ENCODE measurements at places on chromosomes 4 and X.

GRCh38 chr4:147924604-147925412 lies 192.9 kb downstream of the ARHGAP10 start:
- DNase-seq, result no peak

GRCh38 chr4:170106900-170107299 lies 17.1 kb upstream of the AADAT start:
- DNase-seq, result no peak

DNA sequence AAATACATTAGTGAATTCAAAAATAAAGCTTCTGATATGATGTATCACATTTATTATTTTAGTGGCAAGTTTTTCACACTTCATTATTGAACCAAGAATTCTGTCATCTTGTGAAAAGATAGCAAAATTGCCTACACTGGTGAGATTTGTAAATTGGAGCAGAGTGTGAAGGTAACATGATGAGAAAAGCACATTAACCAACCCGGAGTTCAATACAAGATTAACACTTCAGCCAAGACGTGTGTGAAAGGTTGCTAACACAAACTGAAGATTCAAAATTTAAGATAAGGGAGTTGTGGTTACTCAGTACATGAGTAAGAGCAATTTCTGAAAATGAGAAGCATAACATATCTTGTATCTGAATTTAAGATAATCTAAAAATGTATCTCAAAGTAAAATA lies 346.7 kb downstream of the PDHA2 start:
- no peak for DNase-seq

GRCh38 chr4:56080384-56080783 lies 131.6 kb downstream of the CEP135 start:
- no peak for DNase-seq

GRCh38 chrX:120251471-120252011 lies 929 bp downstream of the ZBTB33 start:
- peak; percentile 21 for DNase-seq

GRCh38 chrX:49712577-49712976 lies 16.8 kb upstream of the PAGE1 start:
- no peak for DNase-seq

- DNase-seq, result no peak
Observed at GRCh38 chr4:163757219-163757618, 262.7 kb downstream of the TMA16 start.

DNA sequence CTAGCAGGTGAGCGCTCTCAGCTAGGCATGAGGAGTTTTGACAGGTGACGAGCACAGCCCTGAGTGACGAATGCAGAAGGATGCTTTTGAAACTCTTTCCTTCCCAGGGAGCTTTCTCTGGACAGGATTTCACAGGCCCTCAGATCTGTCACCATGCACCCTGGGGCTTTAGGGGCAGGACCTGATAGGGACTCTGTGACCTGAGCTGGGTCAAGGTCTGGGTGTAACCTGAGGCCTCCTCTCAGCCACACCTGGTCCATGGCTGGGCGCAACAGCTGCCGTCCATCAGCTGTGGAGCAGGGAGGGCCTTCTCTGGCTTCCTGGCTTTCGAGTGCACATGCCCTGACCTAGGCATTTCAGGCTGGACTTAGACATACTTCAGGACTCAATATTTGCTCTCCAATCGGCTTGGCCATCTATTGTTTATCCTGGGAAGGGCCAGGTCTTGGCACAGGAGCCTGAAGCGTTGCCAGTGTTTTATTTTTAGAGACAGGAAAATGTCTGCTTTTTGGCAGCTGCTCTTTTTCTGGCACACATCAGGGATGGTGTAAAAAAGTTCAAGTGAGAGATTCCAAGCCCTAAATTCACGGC lies 56.4 kb downstream of the C4orf51 start:
- DNase-seq, result no peak

DNA sequence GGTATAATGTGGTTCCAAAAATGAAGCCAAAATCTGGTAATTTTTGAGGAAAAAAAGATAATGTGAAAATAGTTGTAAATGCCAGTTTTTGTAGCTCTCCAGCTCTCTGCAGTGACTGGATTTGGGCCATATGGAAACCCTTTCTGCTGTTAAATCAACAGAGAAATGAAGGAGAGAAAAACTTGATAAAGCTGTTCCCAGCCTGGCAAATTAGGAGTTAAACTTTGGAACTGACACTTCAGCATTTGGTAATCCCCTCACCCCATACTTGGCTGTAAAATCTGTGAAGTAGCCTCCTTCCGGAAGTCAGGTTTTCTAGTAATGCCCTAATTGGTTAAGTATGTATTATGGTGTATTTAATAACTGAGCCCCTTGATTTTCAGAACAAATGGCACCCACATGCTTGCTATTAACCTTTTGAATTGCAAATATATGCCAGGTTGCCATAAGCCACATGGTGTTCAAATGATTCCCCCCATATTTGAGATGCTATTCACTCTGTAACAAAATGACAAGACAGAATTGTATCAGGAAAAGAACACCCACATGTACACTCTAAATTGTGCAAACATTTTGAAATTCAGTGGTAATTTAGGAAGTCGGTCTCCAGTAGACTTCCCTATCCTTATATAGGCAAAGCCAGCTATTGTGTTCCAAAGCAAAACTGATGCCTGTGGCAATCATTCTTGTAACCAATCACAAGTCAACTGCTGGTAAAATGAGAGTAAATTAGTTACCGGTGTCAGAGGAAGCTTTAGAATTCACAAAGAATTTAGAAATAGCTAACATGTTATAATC lies 96.3 kb upstream of the ADAMTS3 start:
- DNase-seq, result no peak

GRCh38 chr4:7648544-7649395 lies 214.0 kb upstream of the PSAPL1 start:
- no peak for DNase-seq

GRCh38 chr4:184281231-184282139 lies 63.8 kb upstream of the ENPP6 start:
- no peak for DNase-seq

- no peak for DNase-seq
Observed at GRCh38 chrX:69065451-69065850, 99.8 kb downstream of the PJA1 start.

- no peak for DNase-seq
Observed at GRCh38 chrX:7158468-7158990, 10.6 kb upstream of the PUDP start.

GRCh38 chr4:19522966-19523365 lies 728.7 kb upstream of the SLIT2 start:
- no peak for DNase-seq

DNA sequence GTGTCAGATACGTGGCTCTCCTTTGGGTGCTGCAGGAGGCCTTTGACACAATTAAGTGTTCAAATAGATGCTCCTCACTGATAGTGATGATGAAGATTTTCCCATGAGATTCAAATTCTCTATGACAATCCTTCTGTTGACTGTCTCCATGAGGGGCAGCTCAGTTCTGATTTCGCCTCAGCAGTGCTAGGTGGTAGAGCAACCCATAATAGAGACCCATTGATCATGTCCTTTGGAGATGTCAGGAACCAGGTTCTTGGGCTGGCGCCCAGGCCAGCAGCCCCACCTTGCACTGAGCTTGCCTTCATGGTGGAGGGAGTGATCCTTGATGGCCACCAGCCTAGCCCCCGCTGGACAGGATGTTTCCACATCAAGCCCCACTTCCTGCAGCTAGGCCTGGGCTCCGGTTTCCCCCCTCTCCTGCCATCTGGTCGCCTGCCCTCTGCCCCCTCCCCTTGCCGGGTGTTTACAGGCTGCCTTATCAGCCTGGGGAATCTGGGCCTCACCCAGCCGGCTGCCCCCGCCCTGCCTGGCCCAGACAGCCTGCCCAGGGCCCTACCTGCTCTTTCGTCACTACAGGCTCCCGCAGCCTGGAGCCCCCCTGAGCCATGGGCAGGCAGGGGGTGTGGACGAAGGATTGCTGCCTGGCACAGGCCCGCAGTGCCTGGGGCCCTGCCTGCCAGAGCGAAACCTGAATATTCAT lies 12.6 kb downstream of the ELF4 start:
- peak; percentile 45 for DNase-seq

GRCh38 chrX:22944945-22945344 lies 54.8 kb upstream of the DDX53 start:
- no peak for DNase-seq

DNA sequence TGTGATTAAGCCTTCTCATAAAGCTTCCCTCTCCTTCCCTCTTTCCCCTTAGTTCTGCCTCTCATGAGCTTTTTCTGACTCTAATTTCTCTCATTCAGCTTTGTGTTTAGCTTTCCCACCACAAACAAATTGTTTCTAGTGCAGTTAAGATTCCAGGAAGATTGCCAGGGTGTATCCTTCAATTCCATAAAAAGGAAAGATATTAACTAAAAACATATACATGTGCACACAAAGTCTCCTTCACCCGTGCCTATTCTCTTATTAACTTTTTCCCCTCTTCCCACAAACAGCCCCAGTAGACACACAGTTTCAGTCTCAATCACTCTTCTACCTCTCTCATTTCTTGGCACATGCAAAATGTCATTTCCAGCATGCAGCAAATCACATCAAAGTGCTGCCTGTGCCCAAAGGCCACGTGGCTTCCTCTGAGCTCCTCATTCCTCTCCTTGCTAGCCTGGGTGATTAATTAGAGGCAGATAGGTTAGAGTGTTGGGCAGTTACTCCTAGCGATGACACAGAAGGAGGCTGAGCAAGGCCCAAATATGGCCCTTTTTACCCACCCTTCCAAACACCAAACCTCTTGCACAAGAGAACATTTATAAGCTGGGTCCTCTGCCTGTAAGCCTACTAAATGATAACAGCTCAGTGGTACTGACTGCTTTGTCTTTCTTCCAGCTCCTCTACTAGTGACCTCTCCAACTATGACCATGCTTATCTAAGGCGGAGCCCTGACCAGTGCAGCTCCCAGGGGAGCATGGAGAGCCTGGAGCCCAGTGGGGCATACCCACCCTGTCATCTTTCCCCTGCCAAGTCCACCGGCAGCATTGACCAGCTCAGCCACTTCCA lies 159.6 kb downstream of the SOWAHB start:
- no peak for DNase-seq

GRCh38 chrX:153861733-153862310 lies 24.2 kb downstream of the L1CAM start:
- DNase-seq, result no peak

GRCh38 chrX:143854006-143854405 lies 29.9 kb upstream of the UBE2NL start:
- DNase-seq, result no peak

- DNase-seq, result no peak
Observed at GRCh38 chr4:177964693-177965168, 522.5 kb upstream of the AGA start.

- no peak for DNase-seq
Observed at GRCh38 chrX:43505769-43506168, 150.3 kb upstream of the MAOA start.

DNA sequence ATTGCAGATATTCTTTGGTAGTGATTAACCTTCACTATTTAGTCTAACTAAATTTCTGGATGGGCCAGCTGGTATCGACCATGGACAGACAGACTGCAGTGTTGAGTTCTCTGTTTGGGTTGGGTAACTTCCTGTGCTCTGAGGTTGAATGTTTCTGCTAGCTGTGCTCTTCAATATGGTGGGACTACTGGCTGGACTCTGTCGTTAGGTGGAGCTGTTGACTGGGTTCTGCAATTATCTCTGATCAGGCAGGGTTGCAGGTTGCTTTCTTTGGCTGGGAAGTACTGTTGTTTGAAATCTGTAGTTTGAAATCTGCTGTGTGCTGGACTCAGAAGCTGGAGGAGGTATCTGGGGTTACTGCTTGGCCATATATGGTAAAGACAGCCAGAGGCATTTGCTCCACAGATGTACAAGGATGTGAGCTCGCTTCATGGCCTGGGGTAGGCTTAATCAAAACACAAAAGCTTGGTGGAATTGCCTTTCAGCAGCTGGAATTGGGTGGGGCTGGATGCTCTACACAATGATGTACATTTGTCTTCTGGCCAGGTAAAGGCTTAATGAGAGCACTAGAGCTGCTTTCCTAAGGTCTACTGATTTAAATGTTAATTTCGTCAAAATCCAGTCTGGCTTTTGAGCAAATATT lies 1472.0 kb downstream of the FAM133A start:
- no peak for DNase-seq

DNA sequence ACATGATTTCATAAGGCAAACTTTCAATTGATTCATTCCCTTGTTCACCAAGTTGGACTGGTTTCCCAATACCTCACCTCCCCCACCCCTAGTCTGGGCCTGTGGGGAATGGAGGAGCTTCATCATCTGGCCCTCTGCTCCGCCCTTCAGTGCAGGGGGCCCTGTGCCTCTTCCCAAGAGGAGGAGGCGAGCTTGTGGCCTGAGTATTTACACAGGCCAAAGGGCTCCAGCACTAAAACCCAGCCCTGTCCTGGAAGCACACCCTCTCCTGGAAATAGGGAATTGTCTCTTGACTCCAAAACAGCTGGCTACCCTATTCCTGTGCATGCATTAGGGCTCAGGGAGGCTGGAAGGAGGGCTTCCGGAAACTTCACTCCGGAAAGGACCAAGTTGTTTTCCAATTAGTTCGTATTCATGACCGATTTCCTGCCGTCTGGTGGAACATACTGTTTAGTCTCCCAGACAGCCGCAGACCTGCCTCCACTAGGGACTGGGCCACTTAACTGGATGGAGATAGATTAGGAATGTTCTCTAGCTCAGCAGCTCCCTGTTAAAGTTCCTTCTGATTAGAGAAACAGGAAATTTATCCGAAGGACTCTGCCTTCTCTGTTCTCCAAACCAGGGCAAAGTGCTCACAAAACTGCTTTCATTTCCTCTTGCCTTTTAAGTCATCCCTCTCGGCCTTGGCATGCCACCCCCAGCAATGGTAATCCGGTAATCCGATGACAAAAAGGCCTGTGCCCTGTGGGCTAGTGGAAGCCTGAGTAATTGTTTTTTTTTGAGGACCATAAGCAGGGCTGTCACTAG lies 5.8 kb downstream of the SRPX2 start:
- DNase-seq, result no peak

- DNase-seq, result no peak
Observed at GRCh38 chrX:22760513-22761057, 239.2 kb upstream of the DDX53 start.

DNA sequence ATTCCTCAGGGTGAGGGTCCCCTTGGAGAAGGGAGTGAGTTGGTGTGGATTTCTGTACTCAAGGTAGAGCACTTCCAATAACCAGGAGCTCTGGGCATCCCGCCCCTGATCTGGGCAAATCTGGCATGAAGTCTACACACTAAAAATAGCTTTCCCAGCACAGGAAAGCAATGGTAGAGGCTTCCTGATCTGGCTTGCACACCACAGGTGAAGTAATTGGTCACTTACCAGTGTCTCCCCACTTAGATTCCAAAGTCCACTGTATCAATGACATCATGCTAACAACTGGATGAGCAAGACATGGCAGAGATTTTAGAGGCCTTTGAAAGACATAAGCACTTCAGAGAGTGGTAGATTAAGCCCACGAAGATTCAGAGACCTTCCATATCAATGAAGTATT lies 17.8 kb upstream of the IDS start:
- DNase-seq, result no peak

All from CD4-positive, alpha-beta T cell treated with Interleukin-21 for 1 hour (primary cell).